Mammary epithelial cell (primary cell): ENCODE measurements at places on chromosomes 5 and 9.

DNA sequence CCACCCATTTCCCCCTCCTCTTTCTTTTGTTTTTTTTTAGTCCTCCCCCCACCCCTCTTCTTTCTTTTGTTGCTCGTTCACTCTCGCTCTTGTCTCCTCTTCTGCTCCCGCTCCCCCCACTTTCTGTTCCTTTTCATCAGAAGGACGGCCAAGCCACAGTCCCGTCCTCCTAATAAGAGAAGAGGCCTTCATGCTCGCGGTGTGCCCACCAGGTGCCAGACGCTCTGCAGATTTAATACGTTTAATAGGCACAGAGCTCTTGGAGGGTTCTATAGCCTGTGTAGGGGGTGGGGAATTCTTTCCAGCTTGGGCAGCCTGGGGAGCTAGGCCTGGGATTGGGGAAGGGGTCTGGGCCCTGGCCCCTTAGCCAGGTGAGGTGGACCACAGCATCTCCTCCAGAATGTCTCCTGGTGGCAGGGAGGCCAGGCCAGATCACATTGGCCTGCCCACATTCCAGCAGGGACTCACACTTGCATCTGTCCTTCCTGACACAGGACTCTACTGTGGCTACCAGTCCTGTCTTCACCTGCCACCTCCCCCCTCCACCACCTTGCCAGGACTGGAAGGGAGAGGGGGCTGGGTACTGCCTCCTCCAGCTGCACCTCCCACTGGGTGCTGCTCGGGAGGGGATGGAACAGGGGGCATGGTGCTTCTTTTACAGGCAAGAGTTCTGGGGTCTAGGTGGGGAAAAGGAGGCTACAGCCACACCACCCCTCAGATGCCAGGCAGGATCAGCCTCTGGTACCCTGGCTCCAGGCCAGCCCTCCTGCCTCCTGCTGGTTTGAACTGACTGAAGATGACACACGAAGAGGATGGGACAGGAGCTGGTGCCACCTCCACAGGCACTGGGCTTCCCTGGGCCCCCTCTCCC is 6.1 kb upstream of the BARX1 start:
- no peak for DNase-seq

- DNase-seq, result no peak
These were observed 157.8 kb upstream of the TRPM3 start for GRCh38 chr9:71279151-71279739.

- no peak for DNase-seq
These were observed 33.3 kb upstream of the SH3PXD2B start for GRCh38 chr5:172487671-172488070.

- no peak for DNase-seq
These were observed 298.4 kb downstream of the DEPDC1B start for GRCh38 chr5:60401526-60401925.

GRCh38 chr9:16290169-16290568 is 580.3 kb downstream of the BNC2 start:
- no peak for DNase-seq

GRCh38 chr9:108951578-108951977 is 17.4 kb downstream of the ABITRAM start:
- no peak for DNase-seq
